Mucosa of descending colon (tissue), 3 donors: ENCODE measurements at places on chromosomes 13 and 19.
A peak's percentile ranks its signal among the peaks of the same experiment; 100 is the strongest.

DNA sequence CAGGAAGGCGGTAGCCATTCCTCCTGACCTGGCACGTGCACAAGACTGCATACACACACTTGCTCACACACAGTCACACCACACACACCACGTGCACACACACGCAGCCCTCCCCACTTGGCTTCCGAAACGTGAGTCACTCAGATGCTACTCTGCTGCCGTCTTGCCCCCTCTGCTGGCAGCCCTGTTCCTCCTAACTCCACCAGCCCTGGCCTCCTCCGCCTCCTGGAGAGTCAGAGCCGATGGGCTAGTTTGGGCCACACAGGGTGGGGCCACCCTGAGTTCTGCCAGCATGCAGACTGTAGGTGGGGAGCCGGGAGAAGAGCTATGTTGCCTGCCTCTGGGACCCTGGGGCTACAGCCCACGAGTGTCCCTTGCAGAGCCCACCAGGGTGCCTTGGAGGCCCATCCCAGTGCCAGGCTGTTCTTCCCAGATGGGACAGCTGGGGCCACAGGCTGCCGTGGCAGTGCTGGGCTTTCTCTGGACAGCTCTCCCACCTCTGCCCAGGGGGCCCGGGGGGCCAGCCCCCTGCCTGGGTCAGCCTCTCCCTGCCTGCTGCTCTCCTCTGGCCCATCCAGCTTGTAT, 12.1 kb downstream of the PIN1 start:
- DNase-seq, result no peak

DNA sequence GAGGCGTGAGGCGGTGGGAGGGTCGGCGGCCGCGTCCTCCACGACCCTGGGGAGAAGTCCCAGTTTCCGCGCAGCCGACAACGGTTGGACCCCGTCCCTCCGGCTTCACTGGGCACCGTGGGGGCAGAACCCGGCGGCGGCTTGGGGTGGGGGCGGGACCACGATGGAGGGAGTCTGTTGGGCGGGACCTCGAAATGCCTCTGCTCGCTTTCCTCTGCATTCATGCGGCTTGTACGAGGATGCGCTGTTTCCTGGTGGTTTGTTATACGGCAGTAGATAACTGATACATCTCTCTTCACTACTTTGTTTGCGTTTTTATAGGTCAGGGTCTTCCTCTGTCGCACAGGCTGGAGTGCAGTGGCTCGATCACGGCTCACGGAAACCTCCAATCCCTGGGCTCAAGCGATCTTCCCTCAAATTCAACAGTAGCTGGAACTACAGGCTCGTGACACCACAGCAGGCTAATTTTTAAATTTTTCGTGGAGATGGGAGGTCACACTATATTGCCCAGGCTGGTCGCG, 24.6 kb upstream of the ZNF846 start:
- no peak for DNase-seq

- DNase-seq, result no peak
Measured at GRCh38 chr13:65966991-65967451, 1263.1 kb downstream of the PCDH9 start.

- no peak for DNase-seq
Measured at GRCh38 chr19:11098861-11099260, 9.6 kb downstream of the LDLR start.

DNA sequence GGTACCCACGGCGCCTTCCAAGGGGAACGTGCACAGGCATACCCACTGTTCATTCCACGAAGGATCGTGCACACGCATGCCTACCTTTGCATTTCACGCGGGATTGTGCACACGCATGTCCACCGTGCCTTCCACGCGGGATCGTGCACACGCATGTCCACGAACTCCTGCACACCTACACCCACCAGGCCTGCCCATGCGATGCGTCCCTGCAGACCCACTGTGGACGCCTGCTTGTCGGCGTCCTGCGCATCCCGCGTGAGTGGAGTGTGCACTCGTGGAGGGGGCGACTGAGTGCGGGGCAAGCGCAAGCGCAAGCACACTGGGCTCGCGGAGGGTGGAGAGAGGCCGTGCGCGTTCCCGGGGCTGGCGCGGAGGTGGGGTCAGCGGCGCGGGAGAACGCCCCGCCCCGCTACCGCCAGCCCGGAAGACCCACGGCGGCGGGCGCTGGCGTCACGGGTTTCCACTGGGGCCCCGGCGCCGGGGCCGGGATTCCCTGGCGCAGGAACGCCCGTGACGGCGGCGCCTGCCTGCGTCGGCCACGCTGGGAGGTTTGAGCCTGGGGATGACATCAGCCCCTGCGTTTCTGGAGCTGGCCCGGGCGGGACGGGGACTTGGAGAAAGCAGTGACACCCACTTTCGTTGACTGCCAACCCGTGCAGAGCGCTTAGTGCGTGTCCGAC, 18.7 kb downstream of the GADD45B start:
- peak; percentile 83 for DNase-seq

- no peak for DNase-seq
Measured at GRCh38 chr19:6039566-6040225, 61.8 kb upstream of the RANBP3 start.

DNA sequence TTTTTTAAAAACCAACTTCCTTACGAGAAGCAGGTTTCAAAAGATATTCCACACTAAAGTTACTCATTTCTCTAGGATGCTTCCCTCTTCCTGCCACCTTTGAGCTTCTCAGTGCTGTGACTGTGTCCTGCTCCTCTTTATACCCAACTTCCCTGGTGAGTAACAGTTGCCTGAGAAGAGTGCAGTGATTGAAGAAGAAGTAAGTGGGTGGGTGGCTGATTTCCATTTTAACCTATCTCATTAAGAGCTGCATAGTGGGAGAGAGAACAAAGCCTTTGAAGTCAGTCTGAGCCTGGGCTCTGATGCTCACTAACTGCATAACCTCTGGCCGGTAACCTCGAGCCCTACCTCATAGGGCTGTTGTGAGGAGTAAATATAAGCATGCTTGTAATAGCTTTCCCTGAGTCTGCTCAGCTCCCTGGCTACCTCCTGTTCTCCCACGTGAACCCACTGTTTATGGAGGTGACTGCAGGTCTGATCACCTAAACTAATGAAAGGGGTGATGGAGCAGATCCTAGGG, 977.3 kb downstream of the UQCRFS1 start:
- DNase-seq, result no peak

DNA sequence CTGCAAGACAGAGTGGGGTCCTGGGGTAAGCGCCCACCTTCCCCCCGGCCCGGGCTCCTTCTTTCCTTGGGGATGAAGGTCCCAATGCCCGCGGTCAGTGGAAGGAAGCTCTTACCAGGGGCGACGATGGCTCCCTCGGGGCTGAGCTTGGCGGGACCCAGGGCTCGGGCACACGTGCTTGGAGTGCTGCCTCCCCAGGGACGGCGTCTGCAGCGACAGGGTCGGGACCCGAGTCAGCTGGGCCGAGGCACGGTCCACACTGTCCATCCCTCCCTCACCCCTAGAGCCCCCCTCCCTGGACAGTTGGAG, 3.5 kb downstream of the JSRP1 start:
- DNase-seq, result no peak

DNA sequence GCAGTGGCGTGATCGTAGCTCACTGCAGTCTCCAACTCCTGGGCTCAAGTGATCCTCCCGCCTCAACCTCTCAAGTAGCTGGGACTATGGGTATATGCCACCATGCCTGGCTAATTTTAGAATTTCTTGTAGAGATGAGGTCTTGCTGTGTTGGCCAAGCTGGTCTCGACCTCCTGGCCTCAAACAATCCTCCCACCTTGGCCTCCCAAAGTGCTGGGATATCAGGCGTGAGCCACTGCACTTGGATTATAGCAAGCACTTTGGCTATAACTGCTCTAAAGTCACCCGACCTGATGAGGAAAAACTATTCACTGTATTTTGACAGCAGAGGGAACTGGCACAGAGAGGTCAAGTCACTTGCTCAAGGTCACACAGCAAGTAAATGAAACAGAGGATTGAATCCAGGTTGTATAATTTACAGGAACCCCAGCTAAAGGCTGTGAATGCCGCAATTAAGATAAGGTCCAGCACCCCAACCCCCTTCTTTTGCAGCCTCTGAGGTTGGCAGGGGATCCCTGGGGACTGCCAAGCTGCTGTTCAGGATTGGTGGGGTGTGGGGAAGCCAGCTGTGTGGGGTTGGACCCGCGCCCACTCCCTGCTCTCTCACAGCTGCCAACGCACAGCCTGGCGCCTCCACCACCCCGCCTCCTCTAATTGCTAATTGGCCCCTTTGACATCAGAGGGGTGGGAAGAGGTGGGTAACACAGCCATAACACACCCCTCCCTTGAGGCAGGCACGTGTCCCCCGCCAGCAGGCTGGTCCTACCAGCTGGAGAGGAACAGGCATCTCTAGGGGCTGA, 6.0 kb downstream of the TMIGD2 start:
- DNase-seq, result no peak

DNA sequence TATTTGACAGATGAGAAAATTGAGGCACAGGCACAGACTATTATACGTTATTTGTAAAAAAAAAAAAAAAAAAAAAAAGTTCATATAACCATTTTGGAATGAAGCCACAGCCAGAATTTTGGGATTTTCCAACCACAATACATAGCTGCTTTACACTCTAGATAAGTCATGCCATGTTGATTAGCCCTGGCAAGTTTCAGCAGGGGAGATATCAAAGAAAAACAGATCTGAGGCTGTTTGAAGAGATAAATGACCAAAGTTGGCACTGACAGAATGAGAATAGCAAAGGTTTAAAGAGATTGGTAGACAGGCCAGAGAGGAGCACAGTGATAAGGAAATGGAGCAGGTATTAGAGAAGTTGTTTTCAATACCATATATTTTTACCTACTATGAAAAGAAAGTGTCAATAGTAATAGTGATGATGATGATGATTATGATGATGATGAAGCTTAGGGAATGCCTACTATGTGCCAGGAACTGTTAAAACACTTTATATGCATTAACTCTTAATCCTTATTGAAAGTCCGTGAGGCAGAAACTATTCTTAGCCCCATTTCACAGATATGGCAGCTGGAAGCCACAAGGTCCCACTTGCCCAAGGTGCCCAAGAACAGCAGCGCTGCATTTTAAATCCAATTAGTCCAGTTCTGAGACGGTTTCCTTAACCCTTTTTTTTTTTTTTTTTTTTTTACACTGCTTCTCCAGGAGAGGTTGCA, 105.5 kb downstream of the MBNL2 start:
- DNase-seq, result no peak

DNA sequence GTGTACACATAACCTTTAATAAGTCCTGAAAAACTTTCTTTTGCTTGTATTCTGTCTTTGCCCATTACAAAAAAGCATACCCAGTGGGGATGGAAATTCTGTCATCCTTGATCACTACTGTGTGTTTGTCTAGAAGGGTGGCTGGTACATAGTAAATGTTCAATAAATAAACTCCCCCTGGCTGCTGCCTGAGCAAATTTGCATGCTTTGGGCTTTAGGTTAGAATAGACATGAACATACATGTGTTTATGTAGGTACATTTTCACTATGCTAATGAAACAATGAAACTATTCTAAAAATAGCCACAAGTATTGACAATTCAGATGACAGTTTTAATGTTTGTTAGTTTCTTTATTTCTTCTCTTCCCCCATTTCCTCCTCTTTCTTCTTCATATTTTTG, 36.1 kb downstream of the TNFSF13B start:
- DNase-seq, result no peak

DNA sequence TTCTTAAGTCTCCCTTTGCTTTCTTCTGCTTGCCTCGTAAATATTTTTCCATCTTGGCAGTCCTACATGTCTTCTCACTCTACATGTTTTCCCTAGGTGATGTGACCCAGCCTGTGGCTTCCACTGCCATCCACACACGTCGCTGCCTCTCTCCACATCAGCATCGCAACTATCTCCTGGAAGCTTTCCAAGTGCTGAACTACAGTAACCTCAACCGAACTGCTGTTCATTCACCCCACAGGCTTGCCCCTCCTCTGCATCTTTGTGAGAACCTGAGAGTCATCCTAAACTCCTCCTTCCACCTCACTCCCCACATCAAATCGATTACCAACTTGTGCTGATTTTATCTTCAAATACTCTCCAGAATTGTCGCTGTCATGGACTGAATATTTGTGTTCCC, 41.2 kb upstream of the USPL1 start:
- DNase-seq, result no peak

GRCh38 chr13:44311011-44311780, 62.4 kb upstream of the SERP2 start:
- DNase-seq, result no peak

DNA sequence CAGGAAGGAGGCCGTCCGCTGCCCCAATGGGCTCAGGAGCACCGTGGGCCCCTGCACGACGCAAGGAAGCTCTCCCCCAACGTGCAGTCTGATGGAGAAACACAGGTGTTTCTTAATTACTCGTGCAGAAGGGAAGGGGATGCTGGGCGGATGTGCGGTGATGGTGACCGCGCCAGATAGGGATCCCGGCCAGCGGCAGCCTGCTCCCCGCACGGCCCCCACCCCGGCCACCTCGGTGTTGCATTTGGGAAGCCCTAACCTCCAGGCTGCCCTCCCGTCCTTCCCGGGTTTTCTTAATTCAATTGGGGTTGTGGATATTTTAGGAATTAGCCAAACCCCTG, 254.4 kb downstream of the ZNF536 start:
- DNase-seq, result no peak

DNA sequence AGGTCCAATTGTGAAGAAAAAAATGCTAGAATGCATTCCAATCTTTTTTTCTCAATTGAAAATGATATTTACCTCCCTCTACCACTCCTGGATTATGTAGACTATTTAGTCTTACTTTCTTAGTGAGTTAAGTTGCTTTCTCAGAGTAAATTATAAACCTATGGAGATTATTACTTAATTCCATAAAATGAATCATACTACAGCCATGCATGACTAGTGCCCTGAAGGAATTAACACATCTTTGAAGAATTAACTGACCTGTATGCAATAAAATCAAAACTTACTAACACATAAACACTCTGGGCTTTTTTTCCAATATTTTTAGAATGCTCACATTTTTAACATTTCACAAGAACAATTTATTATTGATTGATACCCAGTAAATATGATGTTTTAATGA, 379.4 kb upstream of the DACH1 start:
- DNase-seq, result no peak

DNA sequence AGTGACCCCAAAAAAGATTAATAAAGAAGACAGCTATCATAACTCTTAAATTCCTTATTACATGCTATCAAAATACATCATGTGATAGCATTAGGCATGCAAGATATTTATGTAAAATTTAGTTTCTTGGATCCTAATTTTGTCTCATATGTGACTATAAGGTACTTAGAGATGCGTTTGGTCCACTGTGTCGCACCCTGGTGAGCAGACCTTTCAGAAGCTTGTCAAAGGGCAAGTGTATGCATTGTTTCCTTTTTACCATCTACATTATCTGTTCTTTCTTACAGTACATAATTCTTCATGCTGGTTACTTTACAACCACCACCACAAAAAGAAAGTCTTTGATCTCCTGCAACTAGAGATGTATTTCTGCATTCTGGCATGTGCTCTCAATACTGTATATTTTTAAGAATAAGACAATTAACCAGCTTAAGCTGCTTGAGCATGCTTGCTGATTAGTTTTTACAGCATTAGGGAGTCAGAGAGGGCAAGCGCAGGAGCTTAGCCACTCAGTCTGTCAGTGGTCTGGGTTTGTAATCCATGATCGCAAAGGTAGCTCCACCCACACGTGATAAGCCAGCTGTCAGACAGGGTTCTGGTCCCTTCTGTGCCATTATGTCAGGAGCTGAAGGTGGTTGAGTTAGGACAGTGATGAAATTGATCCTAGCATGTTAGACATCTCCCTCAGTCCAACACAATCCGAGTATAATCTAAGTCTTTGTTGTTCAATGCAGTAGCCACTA, 500.9 kb downstream of the MYO16 start:
- no peak for DNase-seq
